ENCODE measurements at places on chromosomes 4 and X. TPM values are rescaled to one million over a fixed set of nuclear protein-coding genes. Genes with fewer than 3 reads are reported as not detected.

SLC16A2 gene
- 0.05 TPM for total RNA-seq

GLRA2 gene
- total RNA-seq, result not detected

PRRG3 gene
- not detected for total RNA-seq

CCKAR gene
- not detected for total RNA-seq

ZDHHC15 gene
- total RNA-seq, result not detected

UGT2B11 gene
- total RNA-seq, result not detected

H2BW2 gene
- total RNA-seq, result not detected

PAGE2 gene
- not detected for total RNA-seq

F8 gene
- total RNA-seq, result 3.9 TPM

VCX3B gene
- not detected for total RNA-seq

PABPC4L gene
- total RNA-seq, result not detected

GRIA2 gene
- total RNA-seq, result not detected

ZNF141 gene
- total RNA-seq, result 25.3 TPM

ODAPH gene
- 6.0 TPM for total RNA-seq

UGT2B17 gene
- total RNA-seq, result not detected

RASL11B gene
- total RNA-seq, result 0.17 TPM

Measured in T-helper 1 cell treated with Interleukin-12 subunit alpha and Interleukin-12 subunit beta and Interleukin-4 antibody, amounts not matched to agents 30 ng/mL and 1 ng/mL, for 36 hours (primary cell).